Right ventricle myocardium superior (tissue), 1 donor: ENCODE measurements at places on chromosomes 7 and 10. TPM values are rescaled to one million over a fixed set of nuclear protein-coding genes. Genes with fewer than 3 reads are reported as not detected.
A peak's percentile ranks its signal among the peaks of the same experiment; 100 is the strongest.

CDC14C gene
- total RNA-seq: not detected

DNA sequence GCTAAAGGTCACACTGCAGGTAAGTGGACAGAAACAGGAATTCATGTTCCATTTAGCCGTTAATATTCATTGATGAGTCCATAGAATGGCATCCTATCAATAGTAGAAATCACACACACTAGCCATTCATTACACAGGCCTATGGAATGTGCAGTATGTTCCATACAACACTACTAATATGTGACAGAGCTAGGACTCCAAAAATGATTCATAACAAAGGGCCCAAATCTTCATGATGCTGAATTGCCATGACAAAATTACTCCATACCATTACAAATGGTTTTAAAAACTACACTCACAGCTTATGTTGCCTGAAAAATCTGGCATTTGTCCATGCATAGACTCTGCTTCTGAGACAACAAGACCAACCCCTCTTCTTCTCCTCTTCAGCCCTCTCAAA lies 549.1 kb downstream of the XPNPEP1 start:
- no peak for DNase-seq

- DNase-seq: no peak
Observed at GRCh38 chr10:8314486-8314885, 260.0 kb downstream of the GATA3 start.

CALHM3 gene
- total RNA-seq: not detected

ATRNL1 gene
- 0.38 TPM for total RNA-seq

DNA sequence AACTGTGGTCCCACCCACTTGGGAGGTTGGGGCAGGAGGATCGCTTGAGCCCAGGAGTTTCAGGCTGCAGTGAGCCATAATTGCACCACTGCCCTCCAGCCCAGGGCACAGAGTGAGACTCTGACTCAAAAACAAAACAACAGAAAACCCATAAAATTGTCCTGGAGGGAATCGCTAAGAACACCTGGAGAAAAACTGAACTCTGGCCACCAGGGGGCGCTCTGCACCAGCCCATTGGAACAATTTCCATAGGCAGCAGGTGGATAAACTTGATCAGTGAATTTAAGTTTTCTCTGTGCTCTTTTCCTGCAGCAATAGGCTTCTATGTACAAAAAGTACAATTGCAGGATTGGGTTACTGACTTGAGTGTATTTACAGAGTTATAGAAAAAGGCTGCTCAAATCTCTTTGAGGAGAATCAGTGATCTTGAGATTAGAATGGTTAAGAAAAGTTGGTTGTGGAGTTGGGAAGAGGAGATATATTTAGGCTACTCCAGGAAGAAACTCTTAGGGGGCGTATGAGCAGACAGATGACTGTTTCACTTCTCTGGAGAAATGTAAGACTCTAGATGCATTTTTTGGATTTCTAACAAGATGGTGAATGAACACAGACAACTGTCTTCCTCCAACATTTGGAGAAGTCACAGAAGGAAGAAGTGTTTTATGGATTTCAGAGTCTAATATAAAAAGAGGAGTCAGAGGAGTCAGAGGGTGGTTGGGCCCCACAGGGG lies 274.9 kb upstream of the GALNT17 start:
- peak; percentile 69 for DNase-seq

DNA sequence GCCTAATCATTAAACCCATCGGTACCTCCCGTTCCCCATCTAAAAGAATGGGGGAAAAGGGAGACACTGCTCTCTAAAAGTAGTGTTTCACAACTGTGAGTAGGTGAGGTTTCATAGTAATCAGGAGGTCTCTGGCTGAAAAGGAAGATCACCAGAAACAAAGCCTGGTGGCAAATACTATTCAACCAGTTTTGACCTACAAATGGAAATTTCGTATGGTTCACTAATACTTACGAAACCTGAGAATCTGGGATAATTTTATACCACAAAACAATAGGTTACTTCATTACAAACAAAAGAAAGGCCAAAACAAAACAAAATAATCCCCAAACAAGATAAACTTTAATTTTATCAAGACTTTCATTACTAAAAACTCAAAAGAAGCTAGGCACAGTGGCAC lies 28.4 kb upstream of the ANLN start:
- DNase-seq: no peak

DNA sequence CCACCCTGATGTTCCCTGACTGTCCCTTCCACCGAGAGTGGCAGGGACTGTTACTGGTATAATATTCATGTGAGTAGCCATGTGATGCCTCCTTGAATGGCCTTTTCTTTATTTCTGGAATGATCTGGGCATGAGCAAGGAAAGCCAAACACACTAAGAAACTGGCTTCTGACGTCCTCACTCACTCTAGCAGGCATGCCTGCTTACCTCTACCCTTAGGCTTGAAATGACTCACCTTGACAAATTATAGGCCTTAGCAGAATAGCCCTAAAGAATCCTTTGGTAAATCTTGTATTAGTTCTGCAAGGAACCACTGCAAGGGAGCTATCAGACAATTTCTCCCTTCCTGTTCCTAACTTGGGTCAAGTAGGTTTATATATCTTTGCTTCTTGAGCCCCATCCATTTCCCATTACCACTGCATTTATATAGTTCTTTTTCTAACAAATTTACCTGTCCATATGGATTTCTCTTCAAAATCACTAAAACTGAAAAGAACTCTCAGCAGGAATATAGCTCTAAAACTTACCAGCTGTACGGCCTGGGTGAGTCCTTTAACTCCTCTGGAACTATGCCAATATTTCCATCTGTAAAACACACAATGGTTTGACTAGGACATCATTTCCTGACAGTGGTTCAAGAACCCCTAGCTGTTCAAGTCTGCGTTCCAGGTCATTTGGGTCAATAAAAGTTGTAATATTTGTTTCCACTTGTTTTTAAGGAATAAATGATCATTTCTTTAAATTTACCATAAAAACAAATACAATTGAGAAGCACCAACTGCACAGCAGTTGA lies 13.0 kb upstream of the NDUFA5 start:
- DNase-seq: no peak

GRCh38 chr7:107944411-107945169 lies 53.6 kb downstream of the DLD start:
- DNase-seq: no peak

CDK14 gene
- 24.2 TPM for total RNA-seq

- DNase-seq: no peak
Observed at GRCh38 chr10:114758331-114758730, 63.2 kb upstream of the FHIP2A start.
